ENCODE measurements at places on chromosomes 6 and 20.

DNA sequence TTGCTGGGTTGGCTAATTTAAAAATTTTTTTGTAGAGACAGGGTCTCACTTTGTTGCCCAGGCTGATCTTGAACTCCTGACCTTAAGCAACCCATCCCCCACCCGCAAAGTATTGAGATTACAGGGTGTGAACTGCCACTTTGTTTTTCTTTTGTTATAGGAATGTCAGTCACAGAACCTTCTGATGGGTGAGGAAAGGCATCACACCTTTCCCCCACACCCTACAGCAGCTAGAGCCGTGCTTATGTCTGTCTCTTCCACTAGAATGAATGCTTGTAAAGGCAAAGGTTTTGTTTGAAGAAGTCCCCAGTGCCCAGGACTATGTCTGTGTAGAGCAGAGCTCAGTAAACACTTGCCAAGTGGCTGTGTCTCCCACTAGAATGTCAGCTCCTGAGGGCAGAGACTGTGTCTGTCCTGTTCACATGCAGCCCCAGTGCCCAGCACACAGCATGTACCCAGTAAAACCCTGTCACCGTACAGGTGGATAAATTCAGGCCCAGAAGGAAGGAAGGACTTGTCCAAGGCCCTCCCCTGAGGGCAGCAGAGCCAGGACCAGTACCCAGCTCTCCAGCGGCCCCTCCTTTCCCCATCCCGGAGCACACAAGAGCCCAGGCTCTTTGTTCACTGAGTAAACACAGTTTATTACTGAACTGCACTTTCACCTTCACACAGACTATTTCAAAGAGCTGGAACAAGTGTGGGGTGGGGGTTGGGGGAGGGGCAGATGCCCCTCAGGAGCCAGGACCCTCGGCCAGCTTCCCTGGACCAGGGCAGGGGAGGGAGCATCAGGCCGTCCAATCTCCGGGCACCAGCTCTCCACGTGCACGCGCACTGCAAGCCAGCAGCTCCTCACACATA lies 26.4 kb downstream of the COX4I2 start:
- no peak for DNase-seq

DNA sequence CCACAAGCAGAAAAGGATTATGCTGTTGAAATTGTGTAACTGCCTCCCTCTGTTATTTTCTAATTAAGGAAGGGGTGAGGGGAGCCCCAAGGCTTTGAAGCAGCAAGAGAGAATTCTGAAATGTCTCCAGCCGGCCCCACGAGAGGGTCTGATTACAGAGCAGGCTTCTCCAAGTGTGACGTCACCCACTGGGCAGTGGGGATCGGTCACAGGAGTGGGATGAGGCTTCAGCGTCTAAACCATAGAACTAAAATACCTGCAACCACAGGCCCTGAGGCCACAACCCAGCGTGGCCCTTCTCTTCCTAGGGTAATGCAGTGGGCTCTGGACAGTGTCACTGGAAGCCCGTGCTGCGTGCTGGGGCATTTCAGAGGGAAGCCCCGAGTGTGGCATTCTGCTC lies 38.6 kb upstream of the APCDD1L start:
- no peak for DNase-seq

GRCh38 chr6:105890521-105891244 lies 195.5 kb upstream of the PRDM1 start:
- DNase-seq = no peak

GRCh38 chr6:168469521-168469920 lies 28.5 kb downstream of the SMOC2 start:
- DNase-seq = no peak

DNA sequence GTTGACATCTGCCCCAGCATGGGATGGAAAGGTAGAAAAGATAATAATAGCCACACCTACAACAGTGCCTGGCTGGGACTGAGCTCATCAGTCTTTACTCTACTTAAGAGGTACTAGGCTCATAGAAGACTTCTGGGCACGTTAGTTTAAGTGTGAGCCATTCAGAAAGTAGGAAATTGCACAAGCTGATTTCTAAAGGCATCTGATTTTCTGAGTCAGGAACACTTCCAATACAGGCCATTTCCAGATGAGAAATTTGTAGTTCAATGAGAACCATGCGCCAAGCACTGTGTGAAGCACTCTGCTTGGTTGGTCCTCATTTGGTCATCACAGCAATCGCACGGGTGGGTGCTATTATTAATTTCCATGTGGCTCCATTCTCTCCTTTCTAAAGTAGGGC lies 42.3 kb downstream of the MOCS1 start:
- no peak for DNase-seq

DNA sequence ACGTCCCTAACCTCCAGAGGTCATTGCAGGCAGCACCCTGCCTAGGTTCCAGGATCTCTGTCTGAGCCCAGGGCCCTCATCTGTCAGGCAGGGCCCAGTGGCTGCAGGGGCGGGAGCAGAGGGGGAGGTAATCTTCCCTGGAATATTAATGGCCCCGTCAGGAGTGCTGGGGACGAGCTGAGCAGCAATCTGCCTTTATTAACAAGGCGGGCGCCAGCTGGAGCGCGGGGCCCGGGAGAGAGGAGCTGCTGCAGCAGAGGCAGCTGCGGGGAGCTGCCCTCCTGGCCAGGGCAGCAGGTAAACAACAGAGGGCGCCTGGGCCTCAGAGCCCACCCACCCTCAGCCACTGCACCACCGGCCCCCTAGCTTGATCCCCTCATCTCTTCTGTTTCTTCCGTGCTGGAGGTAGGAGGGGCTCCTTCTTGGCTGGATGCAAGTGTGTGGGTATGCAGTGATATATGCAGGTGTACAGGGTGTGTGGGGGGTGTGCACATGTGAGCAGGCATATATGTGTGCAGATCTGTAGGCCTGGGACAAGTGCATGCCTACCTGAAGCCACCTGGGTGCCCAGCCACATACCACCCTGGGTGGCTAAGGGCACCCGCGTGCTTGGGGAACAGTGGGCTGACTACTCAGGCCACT lies 131.8 kb upstream of the MLN start:
- no peak for DNase-seq

GRCh38 chr6:34190504-34191122 lies 44.7 kb upstream of the GRM4 start:
- no peak for DNase-seq

Data from SW480 (cell line).